AG10803 (cell line): ENCODE measurements at places on chromosomes 6 and 20.
A peak's percentile ranks its signal among the peaks of the same experiment; 100 is the strongest.

DNA sequence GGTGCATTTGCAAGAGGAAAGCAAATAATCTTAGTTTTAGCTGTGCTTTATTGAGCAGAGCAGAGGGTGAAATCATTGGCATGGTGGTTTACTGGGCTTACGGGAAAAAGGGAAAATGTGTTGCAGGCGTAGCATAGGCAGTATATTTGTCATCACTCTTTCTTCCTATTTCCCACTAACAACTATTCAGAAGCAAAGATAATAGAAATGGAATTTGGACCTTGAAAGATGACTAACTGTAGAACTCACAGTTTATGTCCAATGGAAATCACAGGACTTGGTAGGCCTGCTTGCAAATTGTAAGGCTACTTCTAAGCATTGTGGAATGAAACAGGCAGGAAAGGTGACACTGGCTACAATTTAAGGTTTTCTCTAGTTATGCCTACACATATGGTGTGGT, 611.9 kb upstream of the MAN1A1 start:
- DNase-seq, result peak; percentile 30

- no peak for DNase-seq
Observed at GRCh38 chr6:14384175-14384949, 266.8 kb downstream of the CD83 start.

DNA sequence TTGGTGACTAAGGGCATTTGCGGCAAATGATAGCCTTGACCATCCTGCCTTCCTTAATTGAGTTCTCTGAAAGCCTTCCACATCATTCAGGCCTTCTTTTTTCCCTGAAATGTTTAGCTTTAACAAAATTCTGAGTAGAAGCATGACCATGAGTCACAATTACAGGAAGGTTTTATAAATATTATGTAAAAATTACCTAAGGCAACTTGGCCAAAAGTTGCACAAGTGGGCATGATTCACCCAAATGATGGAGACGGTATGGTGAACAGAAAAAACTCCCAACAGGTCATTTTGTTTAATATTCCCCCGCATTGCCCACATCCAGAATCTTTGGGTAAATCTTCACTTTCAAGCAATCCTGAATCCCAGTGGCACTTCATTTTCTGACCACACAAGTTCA, 37.0 kb downstream of the MC3R start:
- DNase-seq, result no peak

DNA sequence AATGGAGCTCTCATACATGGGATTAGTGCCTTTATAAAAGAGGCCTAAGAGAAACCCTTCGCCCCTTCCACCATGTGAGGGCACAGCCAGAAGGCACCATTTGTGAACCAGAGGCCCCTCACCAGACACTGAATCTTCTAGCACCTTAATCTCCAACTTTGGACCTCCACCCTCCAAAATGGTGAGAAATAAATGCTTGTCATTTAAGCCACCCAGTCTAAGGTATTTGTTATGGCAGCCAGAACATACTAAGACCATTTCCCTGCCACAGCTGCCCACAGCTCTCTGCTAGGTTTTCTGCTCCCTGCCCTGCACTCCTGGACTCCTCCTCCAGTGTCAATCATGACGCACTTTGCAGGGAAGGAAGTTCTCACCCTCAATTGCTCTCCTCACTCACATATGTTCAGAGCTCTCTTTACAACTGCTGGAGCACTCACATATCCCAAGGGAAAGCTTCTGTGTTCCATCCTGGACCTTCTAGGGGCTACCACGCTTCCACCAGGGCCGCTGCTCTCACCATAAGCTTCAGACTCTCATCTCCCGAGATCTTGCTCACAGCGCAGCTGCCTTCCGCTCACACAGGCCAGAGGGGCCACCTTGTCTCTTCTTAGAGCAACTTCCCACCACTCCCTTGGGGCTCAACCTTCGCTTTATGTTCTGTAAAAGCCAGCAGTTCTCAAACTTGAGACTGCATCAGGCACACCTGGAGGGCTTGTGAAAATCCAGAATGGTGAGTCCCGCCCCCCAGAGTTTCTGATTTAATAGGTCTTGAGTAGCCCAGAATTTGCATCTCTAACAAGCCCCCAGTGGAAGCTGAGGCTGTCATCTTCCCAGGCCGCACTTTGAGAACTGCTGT, 1.6 kb upstream of the LY86 start:
- no peak for DNase-seq
